ENCODE measurements at places on chromosomes 7 and 10.

DNA sequence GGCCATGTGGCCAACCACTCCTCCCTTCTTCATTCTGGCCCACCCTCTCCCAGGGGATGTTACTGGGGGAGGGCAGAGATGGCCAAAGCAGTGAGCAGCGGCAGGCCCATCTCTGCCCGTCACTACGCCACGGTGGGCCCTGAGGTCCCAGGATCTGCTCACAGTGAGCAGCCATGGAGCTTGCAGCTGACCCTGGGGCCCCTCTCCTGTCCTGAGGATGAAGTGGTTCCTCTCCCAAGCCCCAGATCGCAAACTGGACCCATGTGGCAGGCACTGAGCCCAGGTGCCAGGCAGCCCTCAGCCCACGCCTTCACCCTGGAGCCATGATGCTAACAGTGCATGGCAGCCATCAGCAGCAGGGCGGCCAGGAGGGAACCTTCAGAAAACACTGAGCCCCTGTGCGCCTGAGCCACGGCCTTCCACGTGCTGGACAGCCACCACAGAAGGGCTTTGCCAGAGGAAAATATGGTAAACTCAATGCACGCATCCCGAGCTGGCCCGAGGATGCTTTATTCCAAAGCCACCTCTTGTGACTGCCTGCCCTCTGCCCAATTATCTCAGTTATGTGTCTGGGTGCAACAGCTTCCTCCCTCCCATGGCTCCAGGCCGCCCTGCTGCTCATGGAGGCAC is 485.7 kb downstream of the PTPRN2 start:
- DNase-seq: no peak

DNA sequence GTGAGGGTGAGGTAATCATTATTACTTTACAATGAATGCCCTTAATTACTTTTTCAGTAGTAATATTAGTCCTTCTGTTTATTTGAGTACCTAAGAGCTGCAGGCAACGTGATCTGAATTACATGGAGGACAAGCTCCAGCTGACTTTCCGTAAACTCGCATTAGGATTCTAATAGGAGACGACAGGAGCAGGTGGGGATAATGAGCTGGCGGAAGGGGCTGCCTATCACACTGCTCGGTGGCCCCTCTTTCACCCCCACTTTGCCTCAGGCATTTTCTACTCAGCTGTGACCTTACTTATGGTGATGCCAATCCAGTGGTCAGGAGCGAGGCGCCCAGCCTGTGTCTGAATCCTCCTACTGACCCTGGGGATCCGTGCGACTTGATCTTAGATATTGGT is at the start of gene C7orf33:
TSS of gene C7orf33 (plus strand) at position 296 of the 400 bp plus-strand sequence. CDS start 160 bp downstream, outside the sequence.
- DNase-seq: no peak

GRCh38 chr7:110417611-110418010 is 673.3 kb upstream of the LRRN3 start:
- DNase-seq: no peak

DNA sequence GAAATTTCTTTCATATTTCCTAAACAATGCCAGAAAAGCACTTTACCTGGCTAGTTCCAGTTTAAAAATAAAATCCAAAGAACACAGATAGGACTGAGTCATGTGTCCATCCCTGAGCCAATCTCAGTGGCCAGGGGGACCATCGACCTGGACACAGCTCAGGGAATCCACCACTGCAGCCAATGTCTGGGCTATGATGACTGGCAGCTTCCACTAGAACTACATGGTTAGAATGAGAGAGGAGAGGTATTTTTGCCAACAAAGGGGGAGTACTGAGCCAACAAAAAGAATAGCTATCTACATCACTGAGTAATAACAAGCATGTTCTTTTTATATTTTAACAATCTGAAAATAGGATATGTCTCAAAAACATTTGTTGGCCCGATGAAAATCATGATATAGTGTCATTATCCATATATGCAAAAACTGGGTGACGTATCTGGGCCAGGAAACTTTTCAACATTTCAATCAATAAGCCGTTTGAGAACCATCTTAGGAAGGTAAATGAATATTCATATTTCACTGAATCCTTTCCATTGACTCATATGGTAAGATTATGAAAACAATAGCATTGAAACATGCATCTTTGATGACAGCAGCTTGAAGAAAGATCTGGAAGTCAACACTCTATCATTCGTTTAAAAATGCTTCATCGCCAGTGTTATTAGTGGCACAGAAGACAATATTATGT is 104.0 kb downstream of the TPK1 start:
- no peak for DNase-seq

- peak; percentile 97 for DNase-seq
Measured at GRCh38 chr7:73978661-73979563, 49.1 kb upstream of the ELN start.

- no peak for DNase-seq
Measured at GRCh38 chr7:90538405-90538804, 57.7 kb upstream of the CDK14 start.

- DNase-seq: peak; percentile 36
Measured at GRCh38 chr10:97683556-97684367, 3.3 kb downstream of the AVPI1 start.

DNA sequence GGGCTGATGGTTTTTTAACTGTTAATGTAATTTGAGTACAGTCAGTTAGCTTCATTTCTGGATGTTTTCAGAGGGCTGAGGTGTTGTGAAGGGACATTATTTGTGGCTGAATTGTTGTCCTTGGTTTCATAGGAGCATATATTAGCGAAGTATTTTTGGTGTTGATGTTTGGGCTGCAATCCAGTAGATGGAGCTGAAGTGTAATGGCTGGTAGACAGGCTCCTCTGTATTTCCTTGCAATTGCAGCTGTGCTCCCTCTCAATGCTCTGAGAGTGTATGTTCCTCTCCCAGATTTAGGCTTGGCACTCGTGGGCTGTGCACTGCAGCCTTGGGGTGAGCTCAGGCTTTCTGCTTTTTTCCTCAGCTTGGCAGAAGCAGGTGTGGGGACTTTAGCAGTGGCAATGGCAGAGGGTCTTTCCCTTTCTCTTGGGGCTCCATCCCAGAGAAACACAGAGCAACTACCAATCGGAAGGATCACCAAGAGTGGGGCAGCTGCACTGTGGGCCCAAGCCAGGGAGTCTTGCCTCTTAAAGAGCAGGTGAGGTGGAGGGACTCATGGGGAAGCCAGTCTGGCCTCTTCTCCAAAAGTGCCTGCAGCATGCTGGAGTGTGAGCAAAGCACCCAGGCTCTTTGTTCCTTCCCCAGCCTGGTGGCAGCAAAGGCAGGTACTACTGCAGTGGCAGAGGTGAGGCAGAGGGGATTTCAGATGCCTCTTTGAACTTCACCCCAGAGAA is 544.4 kb downstream of the SH2D4B start:
- DNase-seq: no peak

- no peak for DNase-seq
Measured at GRCh38 chr7:56157238-56157790, 41.1 kb upstream of the NUPR2 start.
